ENCODE measurements at places on chromosomes 1 and 21.

GRCh38 chr1:65958561-65959350 is 166.1 kb downstream of the PDE4B start:
- DNase-seq, result no peak

GRCh38 chr1:50566405-50566804 is 143.2 kb upstream of the DMRTA2 start:
- DNase-seq, result no peak

- DNase-seq, result no peak
These were observed 40.2 kb downstream of the TTLL7 start for GRCh38 chr1:83958704-83959103.

DNA sequence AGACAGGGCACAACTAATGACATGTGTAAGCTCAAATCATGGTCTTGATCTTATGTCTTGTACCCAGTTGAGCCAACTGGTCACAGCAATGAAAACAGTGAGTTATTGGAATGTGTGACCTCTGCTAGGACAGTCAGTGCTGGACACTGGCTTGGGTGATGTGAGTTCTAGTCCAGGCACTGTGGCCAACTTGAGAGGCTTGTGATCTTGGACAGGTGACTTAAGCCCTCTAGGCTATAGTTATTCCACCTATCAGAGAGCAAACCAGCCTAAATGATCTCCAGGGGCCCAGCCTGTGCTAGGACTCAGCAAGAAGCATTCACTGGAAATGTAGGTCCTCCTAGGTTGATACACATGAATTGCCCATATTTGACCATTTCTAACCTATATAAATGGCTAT is 1.1 kb downstream of the KCNE2 start:
- no peak for DNase-seq

GRCh38 chr1:246930830-246931548 is 759 bp downstream of the AHCTF1 start:
- peak; percentile 3 for DNase-seq

- no peak for DNase-seq
These were observed 183.0 kb downstream of the PHTF1 start for GRCh38 chr1:113576271-113576670.

DNA sequence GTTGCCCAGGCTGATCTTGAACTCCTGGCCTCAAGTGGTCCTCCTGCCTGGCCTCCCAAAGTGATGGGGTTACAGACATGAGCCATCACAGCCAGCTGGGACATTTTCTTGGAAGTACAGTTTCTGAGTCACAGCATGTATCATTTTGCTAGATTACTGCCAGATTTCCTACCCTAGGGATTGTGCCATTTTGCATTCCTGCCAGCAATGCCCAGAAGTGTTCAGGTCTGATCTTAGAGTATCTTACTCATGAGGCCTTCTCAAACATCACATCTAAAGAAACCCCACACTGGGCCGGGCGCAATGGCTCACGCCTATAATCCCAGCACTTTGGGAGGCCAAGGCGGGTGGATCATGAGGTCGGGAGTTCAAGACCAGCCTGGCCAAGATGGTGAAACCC is 10.2 kb downstream of the BMP8A start:
- DNase-seq, result no peak

DNA sequence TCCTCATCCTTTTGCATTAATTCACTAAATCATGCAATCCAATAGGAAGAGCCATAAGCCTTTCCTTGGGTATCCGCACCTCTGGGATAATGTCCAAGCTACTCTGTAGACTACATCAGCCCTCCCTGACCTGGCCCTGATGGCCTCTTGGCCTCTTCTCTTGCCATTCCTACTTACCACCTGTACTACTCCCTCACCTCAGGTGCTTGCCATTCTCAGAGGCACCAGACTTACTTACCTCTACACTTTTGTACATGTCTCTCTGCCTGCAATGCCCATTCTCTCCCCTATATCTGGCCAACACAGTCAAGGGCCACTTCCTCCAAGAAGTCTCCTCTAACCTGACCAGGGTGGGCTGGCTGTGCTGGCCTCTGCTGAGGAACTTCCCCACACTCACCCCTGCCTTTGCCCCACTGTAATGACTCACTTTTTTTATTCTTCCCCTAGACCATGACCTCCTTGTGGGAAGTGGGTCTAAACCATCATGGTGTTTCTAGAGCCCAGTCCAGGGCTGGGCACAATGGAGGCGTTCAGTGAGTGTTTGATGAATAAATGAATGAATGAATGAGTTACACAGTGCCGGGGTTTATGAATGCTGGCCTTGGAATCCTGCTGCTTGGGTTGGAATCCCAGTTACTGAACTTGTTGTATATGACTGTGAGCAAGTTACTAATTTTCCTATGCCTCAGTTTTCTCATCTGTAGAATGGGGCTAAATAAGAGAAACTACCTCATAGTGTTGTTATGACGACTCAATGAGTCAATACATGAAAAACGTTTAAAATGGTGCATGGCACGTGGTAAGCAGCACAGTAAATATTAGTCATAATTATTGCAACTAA is 179.8 kb downstream of the FOXD2 start:
- DNase-seq, result no peak

DNA sequence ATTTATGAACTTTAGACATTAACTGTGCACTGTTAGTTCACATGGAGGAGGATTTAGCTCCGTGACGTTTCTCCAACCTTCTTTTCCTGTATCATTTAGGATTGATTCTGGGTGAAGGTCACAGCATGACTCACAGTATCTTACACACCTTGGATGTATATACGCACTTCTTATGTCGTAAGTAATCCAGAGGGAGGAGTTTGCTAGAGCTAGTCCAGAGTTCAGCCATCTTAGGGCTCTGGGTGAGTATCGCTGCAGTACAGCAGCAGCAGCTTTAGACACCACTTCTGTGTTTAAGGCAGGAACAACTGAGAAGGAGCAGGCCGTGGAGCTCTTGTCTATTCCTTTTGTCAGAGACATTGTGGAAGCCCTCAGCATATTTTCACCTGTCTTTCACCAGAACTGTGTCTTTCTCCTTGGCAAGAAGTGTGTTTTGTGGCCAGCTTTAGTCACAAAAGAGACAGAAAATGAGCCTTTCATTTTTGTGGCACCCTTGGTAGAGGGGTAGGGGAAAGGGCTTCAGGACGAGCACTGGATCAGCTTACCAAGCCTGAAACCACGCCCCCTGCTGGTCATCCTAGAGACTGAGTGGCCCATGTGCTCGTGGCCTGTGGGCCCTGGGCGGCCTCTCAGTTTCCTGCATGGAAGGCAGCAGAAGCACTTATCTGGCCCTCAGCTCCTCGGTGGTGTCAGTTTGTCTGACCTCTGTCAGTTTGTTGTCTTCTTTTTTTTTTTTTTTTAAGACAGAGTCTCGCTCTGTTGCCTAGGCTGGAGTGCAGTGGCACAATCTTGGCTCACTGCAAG is 64.0 kb downstream of the ADARB1 start:
- DNase-seq, result peak; percentile 41

- no peak for DNase-seq
These were observed 112.0 kb upstream of the LRRC7 start for GRCh38 chr1:69455718-69456117.

DNA sequence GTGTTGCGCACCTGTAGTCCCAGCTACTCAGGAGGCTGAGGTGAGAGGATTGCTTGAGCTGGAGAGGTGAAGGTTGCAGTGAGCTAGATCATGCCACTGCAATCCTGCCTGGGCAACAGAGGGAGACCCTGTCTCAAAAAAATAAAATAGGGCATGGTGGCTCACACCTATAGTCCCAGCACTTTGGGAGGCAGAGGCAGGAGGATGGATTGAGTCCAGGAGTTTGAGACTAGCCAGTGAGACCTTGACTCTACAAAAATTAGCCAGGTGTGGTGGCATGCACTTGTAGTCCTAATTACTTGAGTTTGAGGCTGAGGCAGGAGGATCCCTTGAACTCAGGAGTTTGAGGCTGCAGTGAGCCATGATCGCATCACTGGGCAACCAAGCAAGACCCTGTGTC is 9.7 kb downstream of the RPL11 start:
- DNase-seq, result no peak

DNA sequence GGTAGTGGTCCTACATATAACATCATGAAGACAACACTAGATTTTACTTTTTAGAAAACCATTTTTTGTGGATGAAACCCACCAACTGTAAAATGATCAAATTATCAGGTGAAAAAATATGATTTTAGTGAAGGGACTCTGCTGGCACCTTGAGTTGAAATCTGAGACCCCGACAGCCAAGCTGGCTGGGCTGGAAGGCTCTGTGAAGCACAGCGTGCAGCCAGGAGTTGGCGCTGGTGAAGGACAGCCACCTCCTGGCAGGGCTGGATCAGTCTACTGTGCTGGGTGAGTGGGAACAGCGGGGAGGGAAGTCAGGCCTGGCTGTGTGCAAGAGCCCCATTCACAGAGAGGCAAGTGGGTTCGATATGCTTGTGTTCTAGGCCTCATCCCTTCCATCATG is 47.9 kb downstream of the DDAH1 start:
- DNase-seq, result no peak

DNA sequence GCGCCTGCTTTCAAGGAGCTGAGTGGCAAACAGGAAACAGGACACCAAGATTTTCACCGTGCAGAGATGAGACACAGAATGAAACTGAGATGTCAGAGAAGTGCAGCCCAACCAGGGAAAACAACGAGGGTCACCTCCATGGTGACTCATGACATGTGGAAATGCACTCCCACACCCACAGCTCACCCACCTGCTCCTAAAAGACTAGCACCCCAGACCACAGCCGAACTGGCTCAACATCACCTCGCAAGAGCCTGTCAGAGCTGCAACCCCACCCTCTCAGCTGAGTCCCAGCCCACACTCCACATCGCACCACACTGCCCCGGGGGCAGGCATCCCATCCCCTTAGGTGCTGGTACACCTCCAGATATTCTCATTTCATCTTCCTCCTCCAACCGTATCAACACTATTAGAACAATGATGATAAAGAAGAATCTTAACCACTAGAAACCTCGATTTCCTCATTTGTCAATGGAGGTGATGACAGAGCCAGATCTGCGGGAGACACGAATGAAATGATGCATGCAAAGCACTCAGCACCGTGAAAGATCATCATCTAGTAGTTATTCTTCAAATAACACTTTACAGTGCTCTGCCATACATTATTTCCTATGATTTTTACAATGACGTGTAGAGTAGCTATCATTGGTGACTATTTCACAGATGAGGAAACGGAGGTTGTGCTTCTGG is 103.2 kb downstream of the DMRTB1 start:
- DNase-seq, result no peak

DNA sequence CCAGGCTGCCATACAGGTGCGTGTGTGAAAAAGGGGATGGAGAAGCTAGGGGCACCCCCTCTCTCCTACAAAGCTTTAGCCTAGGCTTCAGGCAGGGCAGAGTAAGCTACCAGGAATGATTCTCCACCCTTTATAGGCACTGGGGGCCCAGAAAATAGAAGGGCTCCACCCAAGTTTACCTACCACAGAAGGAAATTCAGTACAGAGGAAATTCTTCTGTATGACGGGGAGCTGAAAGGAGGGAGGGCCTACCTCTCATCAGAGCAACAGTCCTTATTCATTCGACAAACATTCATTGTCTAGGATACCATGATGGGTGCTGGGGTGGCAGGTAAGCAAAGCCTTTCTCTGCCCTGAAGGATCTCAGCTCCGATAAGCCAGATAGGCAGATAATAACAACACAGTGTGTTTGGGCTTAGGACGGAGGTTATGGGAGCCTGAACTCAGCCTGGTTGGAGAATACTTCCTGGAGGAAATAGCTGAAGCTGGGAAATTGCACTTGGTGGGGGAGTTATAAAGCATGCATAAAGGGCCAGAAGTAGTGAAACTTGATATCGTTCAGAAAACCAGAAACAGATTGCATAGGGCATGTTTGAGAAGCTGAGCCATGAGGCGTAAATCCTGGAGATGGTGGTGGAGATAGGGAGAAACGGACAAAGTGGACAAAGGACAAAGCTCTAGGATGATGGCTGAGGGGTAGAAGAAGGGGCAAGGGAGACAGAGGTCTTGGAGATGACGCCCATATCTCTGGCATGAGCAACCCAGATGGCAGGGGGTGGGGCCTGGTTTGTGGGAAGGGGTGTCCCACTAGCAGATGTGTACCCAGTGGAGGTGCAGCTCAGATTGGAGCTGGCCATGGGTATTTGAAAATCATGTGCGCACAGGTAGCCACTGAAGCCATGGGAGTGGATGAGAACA is 5.3 kb upstream of the P3R3URF start:
- no peak for DNase-seq

DNA sequence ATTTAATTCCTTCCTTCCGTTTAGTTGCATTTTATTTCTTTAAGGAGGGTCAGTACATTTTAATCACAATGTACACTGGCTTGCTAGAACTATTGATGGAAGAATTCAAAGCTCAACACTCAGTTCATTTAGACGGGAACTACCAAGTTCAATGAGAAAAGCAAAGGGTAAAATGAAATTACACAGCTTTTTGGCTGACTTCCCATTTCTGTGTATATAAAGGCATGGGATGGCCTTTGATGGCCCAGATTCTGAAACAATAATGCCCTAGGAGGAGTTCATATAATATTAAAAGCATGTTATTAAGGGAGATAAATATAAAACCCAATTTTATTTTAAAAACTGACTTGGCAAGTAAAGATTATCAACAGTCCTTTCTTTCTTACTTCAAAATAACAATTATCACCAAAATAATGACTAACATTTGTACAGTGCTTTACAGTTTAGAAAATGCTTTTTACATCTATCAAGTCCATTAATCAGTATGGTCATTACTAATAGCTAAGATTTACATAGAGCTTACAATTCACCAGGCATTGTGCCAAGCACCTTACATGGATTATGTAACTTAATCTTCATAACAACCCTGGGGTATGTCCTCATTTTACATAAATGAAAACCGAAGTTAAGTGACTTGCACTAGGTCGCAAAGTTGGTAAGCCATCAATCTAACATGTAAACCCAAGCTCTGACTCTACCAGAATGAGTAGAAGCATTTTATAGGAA is 402.4 kb downstream of the OMA1 start:
- DNase-seq, result no peak

DNA sequence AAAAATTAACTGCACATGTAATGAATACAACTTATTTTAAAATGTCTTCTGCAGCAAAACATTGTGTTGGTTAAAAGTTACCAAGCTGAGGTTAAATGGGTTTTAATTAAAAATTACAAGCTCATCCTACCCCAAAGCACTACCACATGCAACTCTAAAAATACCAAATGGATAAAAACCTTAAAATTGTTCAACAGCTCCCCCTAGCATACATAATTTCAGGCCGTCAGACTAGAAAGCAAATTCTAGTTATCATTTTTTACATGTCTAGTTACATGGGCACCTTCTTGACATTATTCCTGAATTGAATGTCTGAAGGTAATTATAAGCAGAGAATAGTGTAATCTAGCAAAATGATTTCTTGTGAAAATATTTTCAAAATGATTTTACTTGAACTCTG is 176.5 kb downstream of the C1orf21 start:
- no peak for DNase-seq

- no peak for DNase-seq
These were observed 11.4 kb upstream of the KCNA2 start for GRCh38 chr1:110617589-110617988.

Data from stimulated activated CD8-positive, alpha-beta memory T cell treated with anti-CD3 and anti-CD28 coated beads, Interleukin-4, amount 100 ng/mL, for 1 hour (primary cell).